ENCODE measurements at places on chromosomes 5 and 9.

- no peak for DNase-seq
Measured at GRCh38 chr9:137365552-137366444, 57.2 kb downstream of the EXD3 start.

DNA sequence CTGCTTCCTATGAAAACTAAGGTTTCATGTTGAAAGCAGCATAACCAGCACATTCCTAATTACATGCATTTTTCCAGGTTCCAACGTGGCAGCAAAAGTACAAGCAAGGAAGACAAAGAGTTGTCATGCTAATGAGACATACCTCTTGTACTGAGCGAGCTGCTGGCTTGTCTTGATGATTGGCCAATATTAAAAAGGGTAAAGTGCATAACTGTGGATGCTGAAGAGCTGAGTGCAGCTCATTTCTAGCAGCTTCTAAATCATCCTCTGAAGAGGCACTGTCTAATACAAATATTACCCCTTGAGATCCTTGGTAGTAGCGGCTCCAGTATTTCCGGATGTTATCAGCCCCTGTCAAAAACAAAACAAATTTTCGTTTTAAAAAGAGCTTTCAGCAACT, 197.3 kb downstream of the ARL15 start:
- no peak for DNase-seq

DNA sequence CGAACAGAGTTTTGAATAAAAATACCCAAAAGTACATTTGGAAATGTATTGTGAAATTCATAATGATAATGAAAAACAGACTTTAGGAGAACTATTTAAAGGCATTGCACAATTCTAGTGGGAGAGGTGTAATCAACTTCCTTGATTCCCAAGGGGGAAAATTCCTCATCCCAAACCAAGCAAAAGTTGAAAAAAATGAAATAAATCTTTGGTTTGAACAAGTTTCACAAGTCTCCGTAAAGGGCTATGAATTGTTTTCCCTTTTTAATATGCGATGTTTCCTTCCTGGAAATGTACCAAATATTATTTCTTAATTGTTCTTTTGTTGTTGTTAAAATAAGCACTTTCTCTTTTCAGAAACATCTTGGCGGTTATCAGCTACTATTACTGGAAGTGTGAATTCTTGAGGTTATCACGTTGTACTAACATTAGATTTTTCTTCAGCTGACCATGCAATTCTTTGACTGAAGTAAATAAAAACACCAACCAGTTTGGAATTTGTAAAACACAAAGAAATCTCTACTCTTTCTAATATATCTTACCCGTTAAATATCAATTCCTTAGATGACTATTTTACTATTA, 59.3 kb downstream of the SVEP1 start:
- DNase-seq: no peak

DNA sequence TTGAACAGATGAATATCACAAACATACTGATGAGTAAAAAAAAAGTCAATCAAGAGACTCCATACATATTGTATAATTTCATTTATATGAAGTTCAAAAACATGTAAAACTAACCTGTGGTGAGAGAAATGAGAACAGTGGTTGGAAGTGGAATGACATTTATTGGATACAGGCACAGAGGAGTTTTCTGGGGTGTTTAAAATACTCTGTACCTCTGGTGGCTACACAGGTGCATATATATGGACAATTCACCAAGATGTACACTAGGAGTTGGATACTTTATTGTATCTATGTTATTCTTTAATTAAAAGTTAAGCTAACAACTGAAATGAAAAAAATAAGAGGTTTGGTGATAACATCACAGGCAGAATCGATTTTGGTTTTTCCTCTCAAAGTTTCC, 14.1 kb downstream of the FOXD1 start:
- DNase-seq: no peak

DNA sequence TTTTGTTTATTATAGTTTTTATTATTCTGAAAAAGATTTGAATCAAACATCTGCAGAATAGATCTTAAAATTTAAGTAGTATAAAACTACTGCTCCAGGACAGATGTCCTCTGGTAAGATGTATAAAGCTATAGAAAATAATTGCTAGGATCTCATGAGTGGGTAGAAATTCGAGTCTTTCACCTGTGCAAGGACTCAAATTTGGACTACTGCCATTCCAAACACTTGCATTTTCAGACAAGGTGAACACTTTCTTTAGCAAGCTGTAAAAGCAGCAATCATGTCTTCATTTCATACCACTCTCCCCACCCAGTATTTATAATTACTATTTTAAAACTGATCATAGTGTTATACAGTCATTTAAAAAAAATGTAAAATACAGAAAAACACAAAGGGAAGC, 20.7 kb downstream of the SKP2 start:
- no peak for DNase-seq

DNA sequence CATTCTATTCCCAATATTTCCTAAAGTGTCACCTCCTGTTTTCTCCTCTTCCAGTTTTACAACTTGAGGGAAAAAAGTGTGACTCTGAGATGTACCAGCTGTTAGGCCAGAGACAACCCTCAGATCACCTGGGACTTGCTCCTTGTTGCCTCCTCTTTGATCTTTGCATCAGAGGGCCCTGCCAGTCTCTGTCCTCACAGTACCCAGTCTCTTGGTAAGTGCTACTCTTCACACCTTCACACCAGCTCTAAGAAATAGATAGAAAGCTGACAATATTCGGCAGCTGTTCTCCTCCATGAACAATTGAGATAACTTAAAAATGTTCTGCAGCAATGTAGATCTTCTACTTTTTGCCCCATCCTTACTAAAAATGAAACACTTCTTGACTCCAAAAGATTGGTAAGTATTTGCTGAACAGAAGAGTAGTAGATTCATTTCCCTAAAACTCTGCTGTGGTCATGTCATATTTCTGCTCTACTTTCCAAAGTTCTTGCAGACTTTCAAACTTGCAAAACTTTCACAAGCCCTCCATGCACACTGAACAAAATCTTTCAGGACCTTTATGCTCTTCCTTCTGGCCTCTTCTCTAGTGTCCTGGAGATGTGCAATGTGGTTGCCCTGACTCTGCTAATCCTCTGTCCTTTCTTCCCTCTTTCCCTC, 188.6 kb downstream of the SNX18 start:
- no peak for DNase-seq

DNA sequence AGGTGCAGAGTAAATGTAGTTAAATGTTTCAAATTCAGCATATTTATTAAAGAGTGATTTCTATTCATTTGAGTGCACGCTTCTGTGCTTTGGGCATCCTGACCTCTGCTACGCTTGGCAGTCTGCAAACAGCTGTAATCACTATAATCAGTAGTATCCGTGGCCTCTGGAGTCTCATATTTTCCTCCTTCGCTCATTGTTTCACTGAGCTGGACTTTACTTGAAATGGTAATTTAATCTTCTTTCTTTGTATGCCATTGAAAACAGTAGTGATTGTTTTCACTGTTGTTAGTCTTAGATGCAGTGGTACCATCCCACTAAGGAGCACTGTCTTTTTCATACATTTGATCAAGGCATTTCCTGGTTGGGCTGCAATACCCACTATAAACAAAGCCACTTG, 43.5 kb upstream of the CAVIN4 start:
- no peak for DNase-seq

GRCh38 chr9:69322256-69322655, 2.8 kb upstream of the ENTREP1 start:
- no peak for DNase-seq

- DNase-seq: no peak
Measured at GRCh38 chr9:128807827-128808226, 10.5 kb upstream of the ENDOG start.

DNA sequence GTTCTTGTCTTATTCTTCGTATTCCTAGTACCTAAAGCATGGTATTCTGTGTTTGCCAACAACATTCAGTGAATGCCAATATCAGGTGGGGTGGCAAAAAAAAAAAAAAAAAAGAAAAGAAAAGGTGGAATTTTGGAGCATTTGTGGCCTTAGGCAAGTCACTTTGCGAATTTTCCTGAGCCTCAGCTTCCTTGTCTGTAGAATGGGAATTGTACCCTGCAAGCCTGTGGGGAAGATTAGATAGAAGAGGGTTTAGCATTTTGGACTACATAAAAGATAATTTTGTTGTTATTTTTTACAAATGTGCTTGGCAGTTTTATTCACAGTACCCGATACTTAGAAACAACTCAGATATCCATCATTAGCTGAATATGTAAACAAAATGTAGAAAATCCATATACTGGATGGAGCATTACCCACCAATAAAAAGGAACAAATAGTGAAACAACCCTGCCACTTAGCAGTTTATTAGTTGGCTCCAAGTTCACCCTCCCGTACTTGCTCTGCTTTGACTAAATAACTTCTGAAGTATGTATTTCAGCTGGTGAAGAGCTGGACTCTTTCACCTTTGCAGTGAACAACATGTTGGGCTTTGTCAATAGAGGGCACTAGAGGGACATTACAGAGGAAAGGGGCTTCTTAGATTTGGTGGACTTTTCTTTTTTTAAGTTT, 13.6 kb downstream of the UBE2D2 start:
- DNase-seq: no peak

DNA sequence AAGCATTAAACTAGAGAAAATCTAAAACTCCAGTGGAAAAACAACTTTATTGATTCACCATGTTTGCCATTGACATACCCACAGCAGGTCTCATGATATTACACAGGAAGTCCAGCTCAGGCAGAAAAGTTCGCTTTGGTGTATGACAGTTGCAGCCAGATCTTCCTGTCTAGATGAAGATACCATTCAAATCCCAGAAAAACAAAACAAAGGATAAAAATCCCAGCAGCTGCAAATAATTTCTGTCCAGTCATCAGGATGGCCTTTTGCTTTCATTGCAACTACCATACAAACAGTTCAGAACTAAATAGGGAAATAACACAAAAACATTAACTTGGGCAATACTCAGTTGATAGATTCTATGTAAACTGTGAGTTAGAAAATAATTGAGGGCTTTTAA, 136.0 kb upstream of the NREP start:
- no peak for DNase-seq

GRCh38 chr5:115544043-115544435, 536 bp downstream of the FEM1C start:
- no peak for DNase-seq

DNA sequence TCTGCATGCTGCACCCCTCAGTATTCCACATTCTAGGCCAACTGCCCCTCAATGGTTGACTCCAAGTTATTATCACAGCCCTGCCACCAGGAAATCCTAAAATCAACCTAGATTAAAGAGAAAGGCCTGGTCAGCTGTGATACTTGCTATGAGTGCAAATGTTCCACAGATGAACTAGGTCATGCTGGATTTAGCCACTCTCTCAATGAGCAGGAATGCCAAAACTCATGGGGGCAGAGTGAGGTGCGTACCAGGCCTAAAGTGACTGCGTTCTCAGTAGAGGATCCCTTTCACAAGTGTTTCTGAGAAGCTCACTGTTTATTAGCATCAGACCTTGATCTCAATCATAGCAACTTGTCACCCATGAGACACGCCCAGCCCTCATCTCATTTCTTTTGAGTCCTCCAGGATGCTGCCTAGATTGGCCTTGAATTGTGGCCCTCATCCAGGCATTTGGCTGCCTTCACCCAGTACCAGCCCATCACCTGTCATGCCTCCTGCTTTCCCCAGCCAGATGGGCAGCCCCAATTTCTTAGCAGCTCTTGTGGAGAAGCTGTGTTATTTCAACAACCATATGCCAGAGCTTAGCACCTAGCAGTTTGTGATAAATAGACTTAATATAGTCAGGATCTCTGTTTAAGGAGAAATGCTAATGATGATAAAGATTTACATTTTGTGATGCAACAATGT, 383.9 kb downstream of the CTNND2 start:
- DNase-seq: no peak

- no peak for DNase-seq
Measured at GRCh38 chr5:94402096-94402495, 216.3 kb downstream of the KIAA0825 start.

- DNase-seq: no peak
Measured at GRCh38 chr9:96219026-96219899, 82.7 kb downstream of the HSD17B3 start.

- DNase-seq: no peak
Measured at GRCh38 chr9:134214766-134215419, 50.5 kb upstream of the RNU6ATAC start.

- no peak for DNase-seq
Measured at GRCh38 chr5:1363581-1363980, 18.7 kb upstream of the CLPTM1L start.

- peak; percentile 33 for DNase-seq
Measured at GRCh38 chr9:69554945-69555344, 117.2 kb downstream of the APBA1 start.

DNA sequence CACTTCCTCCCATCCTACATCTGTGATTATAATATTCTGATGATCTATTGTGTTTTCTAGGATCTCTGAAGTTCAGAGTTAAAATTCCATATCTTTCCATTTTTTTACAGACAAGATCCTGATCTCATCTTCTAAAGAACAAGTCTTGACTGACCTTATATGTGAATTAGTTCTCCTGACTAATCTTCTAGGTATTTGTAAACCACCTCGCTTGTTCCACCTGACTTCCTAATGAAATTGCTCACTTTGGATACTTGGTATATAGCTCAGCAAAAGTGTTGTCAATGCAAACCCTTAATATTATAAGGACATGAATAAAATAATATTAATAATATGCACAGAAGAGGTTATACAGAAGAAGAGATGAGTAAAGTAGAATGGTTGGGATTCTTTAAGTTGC, 68.2 kb upstream of the NR4A3 start:
- DNase-seq: no peak

- peak; percentile 50 for DNase-seq
Measured at GRCh38 chr5:73901043-73901442, 275.0 kb downstream of the ARHGEF28 start.

DNA sequence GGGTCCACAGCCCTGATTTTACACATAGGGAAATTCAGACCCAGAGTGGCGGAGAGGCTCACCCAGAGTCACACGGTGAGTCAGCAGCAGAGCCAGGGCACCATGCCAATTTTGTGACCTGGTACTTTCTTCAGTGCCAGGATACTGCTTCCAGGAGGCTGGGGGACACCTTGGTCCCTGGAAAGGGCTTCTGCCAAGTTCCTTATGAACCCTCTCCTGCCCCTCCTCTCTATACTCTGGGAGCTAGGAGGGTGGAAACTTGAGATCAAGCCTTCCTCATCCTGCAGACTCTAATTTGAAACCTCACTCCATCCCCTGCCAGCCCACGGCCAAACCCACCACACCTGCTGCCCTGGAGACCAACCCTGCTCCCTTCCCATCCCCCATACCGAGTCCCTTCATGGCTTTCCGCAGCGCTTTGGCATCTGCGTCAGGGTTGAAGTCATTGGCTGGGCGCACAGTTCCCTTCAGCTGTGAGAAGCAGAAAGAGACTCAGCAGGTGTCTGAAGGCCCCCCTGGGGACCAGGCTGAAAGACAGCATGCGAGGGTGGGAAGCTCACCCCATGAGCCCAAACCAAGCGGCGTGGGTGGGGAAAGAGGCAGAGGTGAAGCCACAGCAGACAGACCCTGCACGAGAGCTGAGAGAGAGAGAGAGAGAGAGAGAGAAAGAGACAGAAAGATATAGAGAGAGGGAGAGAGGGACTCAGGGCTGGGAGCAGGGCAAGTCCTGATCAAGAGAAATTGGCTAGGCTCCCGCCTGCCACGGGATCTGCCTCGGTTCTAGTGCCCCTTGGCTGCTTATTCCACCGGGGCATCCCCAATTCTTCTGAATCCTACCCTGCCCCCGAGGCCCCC, 33.5 kb downstream of the ANXA6 start:
- DNase-seq: no peak

- no peak for DNase-seq
Measured at GRCh38 chr5:143491646-143492045, 88.2 kb upstream of the NR3C1 start.
